ENCODE measurements at places on chromosomes 1 and 21.

DNA sequence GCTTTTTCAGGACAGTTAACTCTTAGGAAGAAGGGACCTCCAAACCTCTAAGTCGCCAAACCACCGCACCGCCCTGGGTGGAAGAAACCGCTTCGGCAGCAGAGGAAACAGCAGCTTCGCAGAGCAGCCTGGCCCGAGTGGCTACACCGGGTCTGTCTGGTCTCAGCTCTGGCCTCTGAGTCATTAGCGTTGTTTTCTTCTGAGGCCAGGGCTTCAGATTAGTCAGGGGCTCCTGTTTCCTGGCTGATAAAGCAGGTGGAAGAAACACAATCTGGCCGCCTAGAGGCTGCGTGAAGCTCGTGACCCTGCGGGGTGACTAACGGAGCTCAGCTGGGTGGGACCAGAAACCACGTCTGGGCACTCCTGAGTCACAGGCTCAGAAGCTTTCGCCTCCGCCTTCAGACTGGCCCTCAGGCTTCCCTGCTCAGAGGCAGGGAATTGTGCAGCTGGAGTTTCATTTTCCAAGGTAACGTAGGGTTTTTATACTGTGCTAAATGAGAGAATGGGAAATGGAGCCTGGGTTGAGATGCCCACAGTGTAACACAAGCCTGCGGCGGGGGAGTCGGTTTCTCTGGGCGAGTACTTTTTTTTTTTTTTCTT is 44.9 kb downstream of the CHAF1B start:
- DNase-seq = no peak

- no peak for DNase-seq
These were observed 35.6 kb downstream of the STUM start for GRCh38 chr1:226584164-226584563.

GRCh38 chr1:59137276-59137615 is 159.6 kb upstream of the FGGY start:
- DNase-seq = no peak

DNA sequence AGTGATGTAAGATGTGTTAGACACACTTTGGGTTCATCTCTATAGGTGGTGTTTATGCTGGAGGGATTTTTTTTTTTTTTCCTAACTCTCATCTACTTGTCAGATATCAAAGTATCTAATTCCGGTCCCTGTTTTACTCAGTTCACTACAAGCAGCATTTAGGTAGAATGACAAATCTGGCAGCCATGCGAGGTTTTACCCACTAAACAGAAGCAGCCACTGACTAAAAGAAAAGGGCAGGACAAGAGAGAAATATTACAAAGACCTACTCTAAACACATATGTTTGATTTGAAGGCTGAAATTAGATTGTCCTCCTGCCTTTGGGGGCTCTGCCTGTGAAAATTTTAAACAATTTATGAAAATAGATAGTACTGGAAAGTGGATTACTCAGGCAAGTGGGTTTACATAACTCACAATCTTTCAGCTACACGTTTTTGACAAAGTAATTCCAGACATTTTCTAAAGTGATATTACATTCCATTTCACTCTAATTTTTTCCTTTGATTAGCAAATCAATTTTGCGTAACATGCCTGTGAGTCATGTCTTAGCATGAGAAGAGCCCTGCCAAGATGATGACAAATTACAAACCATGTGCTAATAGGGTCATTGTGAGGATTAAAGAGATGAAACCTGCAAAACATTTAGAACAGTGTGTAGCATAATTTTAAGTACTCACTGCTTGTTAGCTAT is 172.6 kb downstream of the PLA2G4A start:
- DNase-seq = no peak

- no peak for DNase-seq
These were observed 25.4 kb upstream of the SMYD3 start for GRCh38 chr1:246532519-246532918.

GRCh38 chr1:30451532-30452125 is 271.8 kb downstream of the MATN1 start:
- DNase-seq = no peak

DNA sequence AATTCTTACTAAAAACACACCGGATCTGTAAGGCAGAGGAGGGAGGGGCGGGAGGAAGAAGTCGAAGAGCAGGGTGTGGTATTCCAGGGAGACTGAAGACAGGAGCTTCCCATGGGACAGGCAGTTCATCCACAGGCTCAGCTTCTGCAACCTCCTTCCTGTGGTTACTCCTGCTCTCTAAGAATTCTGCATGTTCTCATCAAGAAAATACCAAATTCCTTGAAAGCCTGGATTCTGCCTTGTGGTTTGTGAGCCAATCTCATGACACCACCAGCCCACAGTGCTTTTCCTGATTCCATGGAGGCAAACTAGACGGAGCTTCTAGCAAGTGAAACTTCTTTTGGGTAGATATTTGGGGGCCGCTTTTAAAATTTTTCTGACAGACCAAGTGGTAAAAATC is 1.1 kb upstream of the ST6GALNAC3 start:
- DNase-seq = no peak

DNA sequence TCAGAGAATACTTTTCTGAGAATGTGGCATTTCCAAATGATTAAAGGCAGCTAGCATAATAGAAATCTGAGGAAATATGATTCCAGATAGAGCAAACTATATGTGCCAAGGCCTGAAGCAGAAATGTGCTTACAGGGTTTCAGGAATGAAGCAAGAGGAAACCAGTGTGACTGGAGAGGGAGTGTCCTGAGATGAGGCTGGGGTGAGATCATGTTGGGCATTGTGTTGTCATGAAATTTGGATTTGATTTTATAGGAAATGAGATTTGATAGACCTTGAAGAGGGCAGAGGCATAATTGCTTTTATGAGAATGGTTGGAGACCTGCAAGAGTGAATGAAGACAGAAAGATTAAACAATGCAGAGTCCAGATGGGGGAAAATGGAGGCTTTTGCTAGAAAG is 338.1 kb upstream of the SNX7 start:
- no peak for DNase-seq

DNA sequence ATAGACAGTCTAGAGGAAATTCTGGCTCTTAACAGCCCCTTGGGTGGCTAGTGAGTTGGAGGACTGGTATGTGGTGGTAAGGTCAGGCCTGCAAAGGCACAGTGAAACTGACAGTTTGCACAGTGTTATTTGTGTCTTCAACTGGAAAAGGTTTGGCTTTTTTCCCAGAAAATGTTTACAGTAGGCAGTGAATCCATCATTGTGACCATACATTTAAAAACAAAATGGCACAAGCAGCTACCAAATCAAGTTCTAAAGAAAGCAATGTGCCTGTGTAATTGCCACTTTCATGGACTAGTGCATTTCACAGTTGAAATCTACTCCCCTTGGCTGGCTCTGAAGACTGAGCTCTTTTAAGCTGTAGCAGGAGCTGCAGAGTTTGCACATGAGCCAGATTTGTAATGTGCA is 24.8 kb downstream of the ATPAF1 start:
- DNase-seq = peak; percentile 31

- peak; percentile 11 for DNase-seq
These were observed 316.9 kb upstream of the VAMP3 start for GRCh38 chr1:7454052-7454815.

DNA sequence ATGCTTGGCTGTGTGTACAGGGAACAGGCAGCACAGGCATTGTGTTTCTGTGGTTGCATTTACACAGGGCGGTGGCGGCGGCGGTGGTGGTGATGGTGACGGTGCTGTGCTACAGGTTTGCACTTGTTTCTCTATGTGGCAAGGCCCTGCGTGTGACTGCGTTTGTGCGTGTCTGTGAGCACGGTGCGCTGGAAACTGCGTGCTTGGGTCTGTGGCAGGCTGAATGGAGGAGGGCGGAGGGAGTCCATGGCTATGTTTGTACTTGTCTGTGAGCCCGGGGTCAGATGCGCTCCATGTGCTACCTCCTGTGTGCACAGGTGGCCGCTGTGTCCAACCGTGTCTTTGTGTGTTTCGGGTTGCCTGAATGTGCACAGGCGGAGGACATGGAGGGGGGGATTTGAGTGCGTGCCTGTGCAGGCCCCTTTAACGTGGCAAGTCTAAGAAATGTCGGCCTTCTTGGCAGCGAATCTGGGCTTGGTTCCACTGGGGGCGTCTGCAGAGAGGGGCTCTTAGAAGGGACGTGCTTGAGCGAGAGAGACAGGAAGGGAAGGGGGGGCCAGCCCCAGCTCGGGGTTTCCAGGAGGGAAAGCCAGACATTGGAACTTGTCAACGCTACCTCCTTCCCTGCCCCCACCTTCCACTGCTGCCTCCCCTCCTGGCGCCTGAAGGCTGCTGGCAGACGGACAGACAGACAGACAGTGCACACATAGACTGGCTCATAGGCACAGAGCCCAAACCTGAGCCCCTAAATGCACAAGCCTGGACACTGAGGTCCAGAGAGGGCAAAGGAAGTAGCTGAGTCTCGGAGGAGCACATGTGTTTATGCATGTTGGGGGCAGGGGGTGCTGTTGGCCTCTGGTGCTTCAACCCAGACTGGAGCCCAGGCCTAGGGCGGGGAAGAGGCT is 32.7 kb upstream of the WASF2 start:
- DNase-seq = peak; percentile 45

DNA sequence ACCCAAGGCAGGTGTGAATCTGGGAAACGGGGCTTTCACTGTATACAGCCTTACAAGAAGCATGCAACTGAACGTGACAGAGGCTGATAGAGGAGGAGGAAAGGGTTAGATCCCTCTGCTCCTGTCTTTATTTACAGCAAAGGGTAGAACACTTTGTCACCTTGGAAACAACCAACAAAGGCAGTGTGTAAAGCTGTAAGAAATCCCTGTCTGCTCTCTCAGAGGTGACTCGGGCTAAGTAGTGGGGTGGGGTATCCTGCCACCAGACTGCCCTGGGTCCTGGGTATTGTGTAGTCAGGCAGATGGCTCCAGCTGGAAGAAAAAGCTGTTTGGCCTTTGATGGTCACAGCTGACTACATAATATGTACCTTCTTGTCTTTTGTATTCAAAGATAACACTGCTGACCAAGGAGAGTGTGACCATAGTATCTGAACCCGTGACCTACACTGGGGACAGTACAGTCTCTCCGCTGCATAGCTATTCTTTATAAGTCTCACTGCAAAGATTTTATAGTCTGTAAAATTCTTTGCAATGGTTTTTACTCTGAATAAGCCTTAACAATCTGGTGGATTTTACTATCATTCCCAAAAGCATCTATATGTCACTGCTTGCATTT is 22.1 kb upstream of the POU2F1 start:
- DNase-seq = no peak

GRCh38 chr1:39859859-39860812 is 23.2 kb downstream of the TRIT1 start:
- no peak for DNase-seq

DNA sequence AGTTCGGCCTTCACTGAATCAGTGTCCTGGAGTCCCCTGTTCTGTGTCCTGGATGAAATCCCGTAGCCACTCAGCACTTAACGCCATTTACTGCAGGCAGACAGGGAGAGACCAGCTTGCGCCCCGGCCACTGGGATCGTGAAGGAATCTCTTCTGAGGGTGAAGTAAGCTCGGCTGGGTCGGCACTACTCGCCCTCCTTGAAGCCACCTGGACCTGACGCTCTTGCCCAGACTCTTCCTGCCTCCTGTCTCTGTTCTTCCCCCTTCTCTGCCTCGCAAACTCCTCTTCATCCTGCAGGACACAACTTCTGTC is 99.9 kb upstream of the ZBTB40 start:
- no peak for DNase-seq

DNA sequence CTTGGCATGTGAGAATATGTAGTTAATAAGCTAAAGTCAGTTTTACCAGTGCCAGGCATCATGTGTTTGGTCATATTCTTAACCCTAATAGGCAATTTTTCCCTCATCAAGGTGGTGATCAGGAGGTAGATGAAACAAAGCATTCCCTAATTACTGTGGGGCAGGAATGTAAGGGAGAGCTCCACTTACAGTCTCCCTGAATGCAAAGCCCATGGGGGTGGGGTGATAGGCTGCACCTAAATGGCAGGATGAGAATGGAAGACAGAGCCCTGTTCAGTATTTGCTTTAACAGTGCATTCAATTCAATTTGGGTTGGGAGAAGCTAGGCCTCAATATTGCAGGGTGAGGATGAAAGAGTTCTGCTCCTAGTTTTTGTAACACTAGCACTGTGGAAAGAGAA is 23.4 kb downstream of the ZNF678 start:
- no peak for DNase-seq

DNA sequence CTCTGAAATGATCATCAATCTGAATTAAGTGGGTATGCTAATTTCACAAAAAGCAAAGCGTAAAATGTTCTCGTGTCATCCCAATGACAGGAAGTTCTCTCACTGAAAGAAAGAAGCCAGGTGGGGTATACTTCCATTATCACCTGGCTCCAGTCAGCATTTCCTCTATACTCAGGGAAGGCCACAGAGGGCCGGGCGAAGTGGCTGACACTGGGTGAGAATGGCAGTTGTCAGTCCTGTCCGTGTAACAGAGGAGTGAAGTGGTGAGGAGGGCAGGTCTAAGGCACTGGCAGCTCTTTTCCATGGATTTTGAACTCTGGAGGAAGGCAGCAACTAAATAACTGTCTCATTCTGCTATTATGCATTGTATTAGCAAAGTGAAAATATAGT is 60.4 kb downstream of the CAPN2 start:
- DNase-seq = no peak

DNA sequence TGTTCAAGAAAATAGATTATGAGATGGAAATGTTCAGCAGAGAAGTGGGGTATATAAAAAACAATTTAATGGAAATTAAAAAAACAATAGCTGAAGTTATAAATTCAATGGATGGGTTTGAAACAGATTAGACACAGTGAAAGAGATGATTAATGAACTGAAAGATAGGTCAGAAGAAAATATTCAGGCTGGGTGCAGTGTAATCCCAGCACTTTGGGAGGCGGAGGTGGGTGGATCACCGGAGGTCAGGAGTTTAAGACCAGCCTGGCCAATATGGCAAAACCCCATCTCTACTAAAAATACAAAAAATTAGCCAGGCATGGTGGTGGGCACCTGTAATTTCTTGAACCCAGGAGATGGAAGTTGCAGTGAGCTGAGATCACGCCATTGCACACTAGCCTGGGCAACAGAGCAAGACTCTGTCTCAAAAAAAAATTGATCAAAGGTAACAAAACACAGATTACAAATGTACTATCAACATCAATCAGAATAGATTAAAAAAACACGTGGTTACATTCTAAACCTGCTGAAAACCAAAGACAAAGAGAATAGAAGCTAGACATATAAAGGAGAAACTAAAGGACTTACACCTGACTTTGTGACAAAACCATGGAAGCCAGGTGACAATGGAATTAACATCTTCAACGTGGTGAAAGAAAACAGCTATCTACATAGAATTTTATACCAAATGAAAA is 4.8 kb upstream of the SUMO3 start:
- DNase-seq = no peak

GRCh38 chr1:154348429-154349076 is 23.2 kb downstream of the ATP8B2 start:
- no peak for DNase-seq
